ENCODE measurements at places on chromosomes 5 and 9. TPM values are rescaled to one million over a fixed set of nuclear protein-coding genes. Genes with fewer than 3 reads are reported as not detected.

DNA sequence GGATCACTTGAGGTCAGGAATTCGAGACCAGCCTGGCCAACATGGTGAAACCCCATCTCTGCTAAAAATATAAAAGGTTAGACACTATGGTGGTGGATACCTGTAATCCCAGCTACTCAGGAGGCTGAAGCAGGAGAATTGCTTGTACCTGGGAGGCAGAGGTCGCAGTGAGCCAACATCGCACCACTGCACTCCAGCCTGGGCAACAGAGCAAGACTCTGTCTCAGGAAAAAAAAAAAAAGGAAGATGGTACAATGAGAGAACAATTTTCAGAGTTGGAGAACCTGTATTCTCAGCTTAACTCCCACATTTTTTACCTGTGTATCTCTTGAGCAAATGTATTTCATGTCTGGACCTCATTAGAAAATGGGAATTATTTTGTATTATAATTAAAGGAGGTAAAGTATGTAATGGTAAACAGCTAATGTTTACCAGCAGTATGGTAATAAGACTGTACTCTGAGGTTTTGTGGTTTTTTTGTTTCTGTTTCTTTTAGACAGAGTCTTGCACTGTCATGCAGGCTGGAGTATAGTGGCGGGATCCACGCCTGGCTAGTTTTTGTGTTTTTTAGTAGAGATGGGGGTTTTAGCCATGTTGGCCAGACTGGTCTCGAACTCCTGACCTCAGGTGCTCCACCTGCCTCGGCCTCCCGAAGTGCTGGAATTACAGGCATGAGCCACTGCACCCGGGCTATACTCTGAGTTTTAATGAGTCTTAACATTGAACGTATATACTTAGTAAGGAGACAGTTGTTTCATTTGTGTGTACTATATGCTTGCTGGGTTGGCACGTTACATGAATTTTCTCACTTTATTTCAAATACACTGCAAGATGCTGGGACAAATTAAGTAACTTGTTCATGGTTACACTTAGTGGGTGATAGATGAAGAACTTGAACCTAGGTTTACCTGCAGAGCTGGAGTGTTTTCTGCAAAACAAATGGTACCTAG, 16.2 kb downstream of the UHRF2 start:
- no peak for DNase-seq

- DNase-seq: peak; percentile 88
Observed at GRCh38 chr5:142507531-142508372, 178.1 kb downstream of the FGF1 start.

GRCh38 chr5:149217096-149217802, 54.4 kb upstream of the AFAP1L1 start:
- no peak for DNase-seq

DNA sequence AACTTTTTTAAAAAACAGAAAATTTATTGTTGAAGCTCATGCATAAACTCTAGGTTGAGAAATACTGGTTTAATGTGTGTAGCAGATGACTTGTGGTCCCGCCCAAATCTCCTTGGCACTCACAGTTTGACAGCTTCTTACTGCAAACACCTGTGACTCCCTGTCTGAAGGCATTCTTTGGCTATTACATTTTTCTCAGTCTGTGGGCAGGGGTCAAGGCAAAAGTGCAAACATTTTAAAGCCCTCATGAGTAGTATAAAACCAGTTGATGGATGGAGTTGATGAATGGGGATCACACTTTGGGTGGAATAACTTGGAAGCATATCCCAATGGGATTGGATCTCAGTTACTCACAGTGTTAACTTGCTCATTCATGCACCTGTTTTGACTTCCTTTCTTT, 1007.0 kb upstream of the NUDT12 start:
- no peak for DNase-seq

The GPR151 gene
- not detected for total RNA-seq

DNA sequence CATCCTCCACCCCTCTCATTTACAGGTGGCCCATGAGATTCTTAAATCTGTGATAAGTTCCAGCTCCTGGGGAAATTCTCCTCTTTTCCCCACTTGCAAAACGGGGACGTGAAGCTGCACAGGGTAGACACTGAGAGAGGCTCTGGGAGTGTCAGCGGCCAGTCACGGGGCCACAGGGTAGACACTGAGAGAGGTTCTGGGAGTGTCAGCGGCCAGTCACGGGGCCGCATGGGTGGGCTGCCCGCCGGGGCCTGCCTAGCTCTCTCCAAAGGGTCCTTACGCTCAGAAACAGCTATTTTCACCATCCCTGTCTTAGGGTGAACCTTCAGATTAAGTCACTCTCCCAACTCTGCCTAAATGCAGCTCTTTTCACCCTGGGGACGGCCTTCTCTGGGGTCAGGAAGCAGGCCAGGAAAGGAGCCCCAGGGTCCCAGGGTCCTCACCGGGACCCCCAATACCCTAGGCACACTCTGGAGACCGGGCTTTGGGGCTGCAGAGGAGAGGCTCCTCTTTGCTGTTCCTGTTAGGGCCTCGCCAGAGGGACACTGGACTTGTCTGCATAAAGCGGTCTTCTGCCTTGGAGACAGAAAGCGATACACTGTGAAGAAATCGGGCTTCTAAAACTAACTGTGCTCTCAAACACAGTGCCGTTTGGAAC, 1.5 kb downstream of the FAM78A start:
- no peak for DNase-seq

- DNase-seq: no peak
Observed at GRCh38 chr5:122237906-122238305, 74.1 kb upstream of the SNCAIP start.

DNA sequence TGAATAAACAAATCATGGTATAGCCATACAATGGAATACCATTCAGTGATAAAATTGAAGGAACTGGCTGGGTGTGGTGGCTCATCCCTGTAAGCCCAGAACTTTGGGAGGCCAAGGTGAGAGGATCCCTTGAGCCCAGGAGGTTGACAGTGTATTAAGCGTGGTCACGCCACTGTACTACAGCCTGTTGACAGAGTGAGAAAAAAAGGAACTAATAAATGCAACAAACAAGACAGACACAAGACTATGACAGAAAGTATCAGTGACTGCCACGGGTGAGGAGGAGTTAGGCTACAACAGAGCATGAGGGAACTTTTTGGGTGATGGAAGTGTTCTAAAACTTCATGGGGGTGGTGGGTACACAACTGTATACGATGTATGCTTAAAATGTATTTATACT, 2.2 kb downstream of the FNIP1 start:
- no peak for DNase-seq

DNA sequence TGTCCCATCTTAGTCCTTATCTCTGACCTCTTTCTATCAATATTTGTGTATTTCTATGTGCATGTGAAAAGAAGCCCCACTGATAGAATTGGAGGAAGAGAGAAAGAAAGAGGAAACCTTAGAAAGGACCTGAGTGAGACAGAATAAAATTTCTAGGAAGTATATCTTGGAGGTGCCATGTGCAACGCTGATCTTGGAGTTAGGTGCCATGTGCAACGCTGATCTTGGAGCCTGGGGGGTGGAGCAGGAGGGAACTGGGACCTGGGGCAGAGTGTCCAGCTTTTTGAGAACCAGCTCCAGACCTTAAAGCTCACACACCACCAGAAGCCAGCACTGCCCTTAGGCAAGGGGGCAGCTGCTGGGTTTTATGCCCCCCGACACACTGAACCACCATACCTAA, 89.4 kb downstream of the SHC3 start:
- DNase-seq: no peak

GRCh38 chr5:180521591-180521990, 27.4 kb downstream of the CNOT6 start:
- no peak for DNase-seq

DNA sequence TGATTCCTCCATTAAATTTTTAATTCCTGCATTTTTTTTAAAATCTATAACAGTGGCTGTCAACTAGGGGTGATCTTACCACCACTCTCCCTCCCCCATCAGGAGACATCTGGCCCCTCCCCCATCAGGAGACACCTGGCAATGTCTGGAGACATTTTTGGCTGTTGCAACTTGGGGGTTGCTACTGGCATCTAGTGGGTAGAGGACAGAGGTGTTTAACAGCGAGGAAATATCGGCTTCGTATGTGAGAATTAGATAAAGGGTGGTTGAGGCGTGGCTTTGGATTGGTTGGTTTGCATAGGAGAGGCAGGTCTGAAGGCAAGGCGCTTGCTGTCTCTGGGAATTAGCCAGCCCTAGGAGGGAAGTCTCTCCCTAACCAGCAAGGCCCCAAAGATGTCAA, 10.5 kb downstream of the CDHR2 start:
- DNase-seq: no peak

GRCh38 chr5:123142957-123143356, 53.9 kb downstream of the PRDM6 start:
- DNase-seq: no peak

GRCh38 chr5:16727755-16728325, 111.0 kb upstream of the RETREG1 start:
- DNase-seq: no peak

- DNase-seq: no peak
Observed at GRCh38 chr5:140383300-140383699, 18.3 kb upstream of the ANKHD1 start.

DNA sequence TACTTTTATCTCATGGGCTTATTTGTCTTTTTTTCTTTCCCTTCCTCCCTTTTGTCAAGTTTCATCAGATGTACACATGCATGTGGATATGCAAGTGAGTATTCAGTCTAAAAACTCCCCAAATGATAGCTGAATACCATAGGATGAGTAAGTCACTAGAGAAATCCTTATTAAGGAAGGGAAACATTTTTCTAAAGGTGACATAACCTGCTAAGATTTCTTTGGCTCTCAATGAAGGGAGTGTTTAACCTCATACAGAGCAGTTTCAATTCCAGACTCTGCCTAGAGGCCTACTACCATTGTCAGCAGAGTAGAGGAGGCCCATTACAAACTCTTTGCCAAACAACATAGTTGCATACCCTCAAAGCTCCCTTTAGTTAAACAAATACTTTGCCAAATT, 192.4 kb downstream of the ARHGEF28 start:
- no peak for DNase-seq

DNA sequence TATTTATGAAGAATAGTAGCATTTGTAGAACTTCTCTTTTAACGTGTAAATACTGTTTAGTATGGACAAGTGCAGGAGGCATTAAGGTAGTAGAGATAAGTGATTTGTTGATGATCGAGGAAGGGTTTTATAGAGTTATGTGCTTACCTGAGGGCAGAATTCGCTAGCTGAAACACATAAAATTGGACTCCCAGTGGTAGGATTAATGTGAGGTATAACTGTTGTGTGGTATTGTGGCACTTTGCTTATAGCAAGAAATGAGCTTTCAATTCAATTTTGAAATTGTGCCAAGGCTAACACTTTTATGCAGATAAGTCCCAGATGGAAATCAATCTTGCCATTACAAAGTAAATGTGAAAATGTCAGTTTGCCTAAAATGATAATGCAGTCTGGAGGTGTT, 1.2 kb downstream of the AP3S1 start:
- no peak for DNase-seq

The SPINK13 gene
- total RNA-seq: 0.58 TPM

DNA sequence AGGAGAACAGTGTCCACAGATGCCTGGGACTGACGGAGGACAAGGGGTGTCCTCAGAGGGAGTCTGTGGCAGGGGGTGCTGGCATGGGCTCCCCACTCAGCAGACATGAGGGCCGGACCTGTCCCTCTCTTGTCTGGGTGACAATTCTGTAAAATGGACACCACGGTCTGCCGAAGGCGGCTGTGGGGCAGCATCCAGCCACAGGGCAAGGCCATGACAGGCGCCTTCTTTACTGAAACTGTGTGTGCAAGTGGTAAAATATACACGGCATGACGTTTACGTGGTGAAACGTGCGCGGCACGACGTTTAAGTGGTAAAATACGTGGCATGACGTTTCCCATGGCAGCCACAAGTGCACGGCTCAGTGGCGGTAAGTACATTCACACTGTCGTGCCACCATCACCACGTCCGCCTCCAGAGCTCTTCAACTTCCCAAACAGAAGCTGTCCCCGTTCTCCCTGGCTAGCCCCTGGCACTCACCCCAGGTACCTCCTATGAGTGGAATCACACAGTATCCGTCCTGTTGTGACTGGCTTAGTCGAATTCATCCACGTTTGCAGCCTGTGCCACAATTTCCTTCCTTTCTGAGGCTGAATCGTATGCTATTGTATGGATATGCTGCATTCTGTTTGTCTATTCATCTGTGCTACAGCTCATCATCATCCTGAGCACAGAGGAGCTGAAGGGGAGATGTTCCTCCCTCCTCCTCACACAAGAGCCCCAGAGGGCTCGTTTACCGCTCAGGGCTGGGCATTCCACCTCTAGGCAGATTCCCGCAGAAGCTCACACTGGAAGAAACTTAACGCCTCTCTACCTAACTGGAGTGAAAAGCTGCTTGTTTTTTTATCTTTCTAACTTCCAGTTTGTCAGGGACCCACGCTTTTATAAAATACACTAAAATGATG, 52.5 kb downstream of the COL23A1 start:
- DNase-seq: no peak

- no peak for DNase-seq
Observed at GRCh38 chr5:53569453-53569852, 9.0 kb downstream of the NDUFS4 start.

The SLC12A7 gene
- total RNA-seq: 15.2 TPM
